Bronchial epithelial cell (primary cell): ENCODE measurements at places on chromosomes 4 and X.

GRCh38 chrX:151771726-151772125 lies 37.2 kb downstream of the CNGA2 start:
- DNase-seq: no peak

- DNase-seq: peak; percentile 45
These were observed 2691.0 kb downstream of the PCDH7 start for GRCh38 chr4:33411182-33411581.

DNA sequence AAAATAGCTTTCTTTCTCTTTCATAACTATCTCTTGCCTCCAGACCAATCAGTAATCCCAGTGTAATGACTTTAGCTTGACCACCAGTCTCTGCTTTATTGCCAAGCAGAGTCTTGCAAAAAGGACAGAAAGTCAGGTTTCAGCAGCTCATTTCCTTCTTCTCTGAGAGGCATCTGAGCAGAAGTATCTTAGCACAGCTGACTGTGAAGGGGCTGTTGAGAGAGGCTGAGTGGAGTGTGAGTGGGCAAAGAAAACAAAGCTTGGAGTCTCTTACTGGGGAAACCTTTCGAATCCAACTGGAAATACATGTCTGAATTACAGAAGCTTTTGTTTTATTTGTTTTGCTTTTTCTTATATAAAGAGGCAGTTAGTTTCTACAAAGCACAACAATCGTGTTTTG lies 170.3 kb upstream of the IGFBP7 start:
- DNase-seq: no peak

GRCh38 chr4:150501009-150501727 lies 80.8 kb upstream of the MAB21L2 start:
- peak; percentile 92 for DNase-seq

DNA sequence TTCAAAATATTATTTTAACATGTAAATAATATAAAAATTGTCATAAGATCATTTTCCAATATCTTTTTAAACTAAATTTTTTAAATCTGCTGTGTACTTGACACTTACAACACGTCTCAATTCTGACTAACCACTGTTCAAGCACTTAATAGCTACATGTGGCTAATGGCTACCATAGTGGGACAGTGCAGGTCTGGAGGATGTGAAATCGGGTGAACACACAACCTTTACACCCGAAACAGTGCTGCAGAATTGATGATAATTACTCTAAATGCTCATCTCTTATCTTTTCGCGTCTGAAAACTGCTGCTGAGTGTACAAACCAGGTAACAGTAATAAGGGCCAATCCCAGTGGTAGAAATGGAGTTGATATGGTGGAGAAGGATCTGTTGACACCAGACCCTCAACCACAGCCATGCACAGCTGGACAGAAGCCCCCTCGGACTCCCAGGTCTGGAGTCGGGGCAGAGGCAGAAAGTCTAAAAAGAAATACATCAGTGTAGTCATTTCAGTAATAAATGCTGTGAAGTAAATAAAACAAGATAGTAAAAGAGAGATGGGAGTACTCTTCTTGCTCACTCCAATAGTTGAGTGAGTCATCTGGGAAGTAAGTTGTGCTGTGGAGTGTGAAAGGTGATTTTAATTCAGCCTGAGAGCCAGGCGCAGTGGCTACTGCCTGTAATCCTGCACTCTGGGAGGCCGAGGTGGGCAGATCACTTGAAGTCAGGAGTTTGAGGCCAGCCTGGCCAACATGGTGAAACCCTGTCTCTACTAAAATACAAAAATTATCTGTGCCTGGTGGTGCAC lies 150.0 kb downstream of the CBR4 start:
- DNase-seq: no peak

DNA sequence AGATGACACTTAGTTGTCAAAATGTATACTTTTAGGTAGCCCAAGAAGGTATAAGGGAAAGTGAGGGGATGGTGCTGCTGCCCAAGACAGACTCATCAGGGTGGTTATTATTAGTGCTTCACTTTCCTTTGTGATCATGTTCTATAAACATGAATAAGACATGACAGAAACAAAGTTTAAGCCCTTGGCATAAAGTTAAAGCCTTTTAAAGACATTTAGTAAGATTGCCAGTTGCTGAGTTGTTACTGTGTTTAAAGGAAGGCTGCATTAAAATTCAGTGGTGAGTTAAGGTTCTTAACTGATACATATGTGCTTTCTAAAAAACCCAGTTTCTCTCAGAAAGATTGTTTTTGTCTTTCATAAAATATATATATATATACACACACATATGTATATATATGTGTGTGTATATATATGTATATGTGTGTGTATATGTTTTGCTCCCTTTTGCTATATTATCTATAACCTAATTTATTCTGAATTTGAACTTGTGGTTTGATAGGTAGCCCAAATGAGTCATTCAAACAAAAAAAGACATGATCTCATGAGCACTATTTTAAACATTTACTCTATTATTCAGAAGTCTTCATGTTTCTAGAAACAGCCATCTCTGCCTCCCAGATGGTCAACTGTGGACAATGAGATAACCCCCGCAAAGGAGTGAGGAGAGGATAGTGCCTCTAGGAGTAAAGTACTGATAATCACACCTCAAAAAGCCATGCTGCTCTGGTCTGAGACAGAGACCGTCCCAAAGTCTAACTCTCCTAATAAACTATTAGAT lies 98.1 kb upstream of the OTUD4 start:
- DNase-seq: peak; percentile 70

DNA sequence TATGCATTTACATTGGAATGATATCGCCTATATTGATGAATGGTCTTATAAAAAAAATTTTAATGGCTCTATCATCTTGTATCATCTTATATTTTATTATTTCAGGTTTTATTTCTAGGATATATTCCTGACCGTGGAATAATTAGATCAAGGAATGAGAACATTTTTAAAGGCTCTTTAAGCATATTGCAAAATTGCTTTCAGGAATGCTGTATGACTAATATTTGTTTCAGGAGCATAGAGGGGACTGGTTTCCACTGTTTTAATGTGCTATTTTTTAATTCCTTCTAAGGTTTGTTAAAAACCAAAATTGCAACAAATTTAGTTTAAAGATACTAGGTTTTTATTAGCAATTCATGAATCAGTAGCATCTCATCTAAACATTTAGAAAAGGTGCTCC lies 120.2 kb downstream of the BMPR1B start:
- peak; percentile 70 for DNase-seq

- DNase-seq: peak; percentile 38
These were observed 1.6 kb downstream of the KDM6A start for GRCh38 chrX:44874420-44875184.

- no peak for DNase-seq
These were observed 6.1 kb upstream of the CUL4B start for GRCh38 chrX:120566817-120567216.

DNA sequence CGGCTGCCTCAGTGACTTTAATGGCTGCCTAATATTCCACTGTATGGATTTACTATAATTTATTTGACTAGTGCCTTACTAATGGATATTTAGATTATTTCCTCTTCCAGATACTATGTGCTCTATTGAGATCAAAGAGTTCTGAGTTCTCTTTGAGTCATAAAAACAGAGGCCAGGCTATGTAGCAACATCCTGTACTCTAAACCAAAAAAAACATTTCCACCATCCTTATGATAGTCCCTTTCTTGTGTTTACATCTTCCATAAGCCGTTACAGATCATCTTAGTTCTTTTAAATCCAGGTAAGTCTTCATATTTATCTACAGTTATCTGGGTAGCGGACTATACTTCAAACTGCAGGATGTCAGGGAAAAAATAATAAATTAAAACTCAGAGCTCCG lies 56.6 kb upstream of the TMEM184C start:
- DNase-seq: peak; percentile 64

GRCh38 chrX:9233141-9233540 lies 199.2 kb upstream of the FAM9B start:
- DNase-seq: no peak

DNA sequence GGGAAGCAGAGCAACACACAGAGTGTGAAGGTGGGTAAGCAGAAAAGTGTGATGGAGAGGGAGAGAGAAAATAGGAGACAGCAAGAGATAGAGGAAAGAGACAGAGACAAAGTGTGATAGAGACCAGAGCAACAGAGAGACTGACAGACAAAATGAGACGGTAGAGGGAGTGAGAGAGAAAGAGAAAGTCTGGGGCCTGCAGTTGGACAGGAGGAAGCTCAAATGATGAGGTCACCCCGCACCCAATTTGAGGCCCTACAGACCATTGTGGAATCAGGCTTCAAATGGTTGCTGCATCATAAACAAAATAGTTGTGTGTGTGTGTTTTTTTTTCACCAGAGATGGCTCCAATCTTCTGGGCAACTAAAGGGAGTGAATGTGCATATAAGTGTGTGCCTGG lies 48.0 kb upstream of the ARHGAP36 start:
- DNase-seq: no peak

GRCh38 chr4:90926957-90927356 lies 799.8 kb downstream of the CCSER1 start:
- no peak for DNase-seq

- peak; percentile 7 for DNase-seq
These were observed 91.5 kb upstream of the PPARGC1A start for GRCh38 chr4:23981328-23981727.

- peak; percentile 82 for DNase-seq
These were observed 1587.9 kb upstream of the ADGRL3 start for GRCh38 chr4:59612235-59612634.

GRCh38 chr4:79385641-79386040 lies 22.4 kb downstream of the GK2 start:
- peak; percentile 13 for DNase-seq

DNA sequence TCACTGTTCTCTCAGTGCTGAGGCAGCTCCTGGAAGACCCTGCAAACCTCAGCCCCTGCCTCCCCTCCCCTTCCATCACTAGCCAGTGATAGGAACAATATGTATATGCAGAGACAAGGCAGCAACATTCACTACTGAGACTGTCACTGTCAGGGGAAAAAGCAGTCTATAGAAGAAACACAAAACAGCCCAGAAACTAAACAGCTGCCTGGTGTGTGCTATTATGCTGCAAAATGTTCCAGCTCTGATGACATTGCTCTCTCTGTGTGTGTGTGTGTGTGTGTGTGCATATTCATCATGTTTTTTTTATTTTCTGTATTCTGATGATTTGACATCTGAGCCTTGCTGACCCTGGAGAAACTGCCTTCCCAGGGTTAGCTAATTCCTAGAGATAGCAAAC lies 147.2 kb downstream of the SPATA18 start:
- DNase-seq: no peak

DNA sequence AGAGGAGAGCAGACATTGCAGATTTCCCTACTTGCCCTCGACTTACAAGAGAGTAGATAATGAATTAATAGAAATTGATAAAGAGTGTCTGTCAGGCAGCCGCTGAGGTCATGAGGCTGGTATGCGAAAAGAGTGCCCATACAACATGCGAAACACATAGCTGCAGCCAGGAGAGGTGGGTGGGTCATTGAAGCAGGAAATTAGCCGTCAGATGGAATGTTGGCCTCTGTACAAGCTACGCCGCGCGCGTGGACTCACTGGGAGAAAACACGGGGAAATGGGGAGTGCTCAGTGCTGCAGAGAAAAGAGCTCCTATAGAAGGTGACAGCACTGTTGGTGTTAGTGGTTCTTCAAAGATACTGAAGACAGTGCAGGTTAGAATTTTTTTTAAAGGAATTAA lies 125.1 kb downstream of the RAPGEF2 start:
- peak; percentile 87 for DNase-seq

- DNase-seq: no peak
These were observed 1.7 kb upstream of the MTM1 start for GRCh38 chrX:150566734-150567182.

DNA sequence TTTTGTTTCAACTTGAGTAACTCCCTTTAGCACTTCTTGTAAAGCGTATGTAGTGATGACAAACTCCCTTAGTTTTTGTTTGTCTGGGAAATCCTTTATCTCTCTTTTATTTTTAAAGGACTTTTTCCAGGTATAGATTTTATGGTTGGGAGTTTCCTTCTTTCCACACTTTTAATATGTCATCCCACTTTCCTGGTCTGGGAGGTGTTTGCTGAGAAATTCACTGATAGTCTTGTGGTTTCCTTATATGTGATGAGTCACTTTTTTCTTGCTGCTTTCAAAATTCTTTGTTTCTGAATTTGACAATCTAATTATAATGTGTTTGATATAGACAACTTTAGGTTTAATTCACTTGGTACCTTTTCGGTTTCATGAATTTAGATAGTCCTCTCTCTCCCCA lies 353.9 kb downstream of the GPAT3 start:
- peak; percentile 84 for DNase-seq

DNA sequence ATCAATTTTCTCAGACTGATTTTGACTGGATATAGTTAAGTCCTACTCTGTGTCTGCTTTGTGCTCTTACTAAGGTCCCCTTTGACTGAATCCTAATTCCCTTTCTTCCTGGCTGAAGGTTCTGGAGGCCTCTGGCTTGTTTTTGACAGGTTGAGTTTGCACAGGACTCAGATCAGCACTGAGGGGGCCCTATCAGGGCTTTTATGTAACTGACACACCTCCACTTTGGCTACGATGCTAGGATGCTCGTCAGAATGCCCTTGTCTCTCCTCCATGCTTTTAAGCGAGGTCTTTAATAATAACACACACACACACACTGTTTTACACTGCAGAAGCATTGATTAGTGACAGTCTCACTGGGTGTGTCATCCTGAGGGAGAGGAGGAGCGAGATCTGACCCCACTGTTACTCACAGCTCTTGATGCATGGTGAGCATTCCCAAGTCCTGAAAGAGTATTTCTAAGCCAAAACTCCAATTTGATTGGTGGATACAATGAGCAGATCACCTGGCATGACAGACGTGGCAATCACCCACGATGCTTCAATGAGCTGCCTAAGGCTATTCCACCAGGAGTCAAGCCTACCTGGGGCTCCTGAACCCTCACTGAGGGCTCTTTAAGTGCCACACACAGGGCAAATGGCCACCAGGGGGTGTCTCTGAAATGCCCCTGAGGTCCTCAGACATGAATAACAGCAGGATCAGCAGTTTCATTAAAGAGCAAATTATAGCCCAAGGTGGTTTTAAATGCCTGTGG lies 130.4 kb upstream of the CPEB2 start:
- DNase-seq: peak; percentile 89

DNA sequence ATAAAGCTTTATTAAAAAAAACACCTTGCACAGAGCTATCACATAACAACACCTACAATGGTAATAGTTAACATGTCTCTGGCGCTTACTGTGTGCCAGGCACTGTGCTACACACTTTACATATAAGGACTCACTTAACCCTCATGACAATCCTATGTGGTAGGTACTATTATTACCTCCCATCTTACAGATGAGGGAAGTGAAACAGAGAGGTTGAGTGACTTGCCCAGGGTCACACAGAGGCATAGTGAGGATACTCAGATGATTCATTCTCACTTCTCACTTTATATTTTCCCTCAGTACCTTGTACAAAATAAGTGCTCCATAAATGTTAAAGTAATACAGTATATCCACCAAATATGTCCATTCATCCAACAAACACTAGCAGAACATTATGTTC lies 43.4 kb upstream of the IQSEC2 start:
- no peak for DNase-seq

- peak; percentile 42 for DNase-seq
These were observed 109.1 kb downstream of the PHEX start for GRCh38 chrX:22141047-22141730.

- peak; percentile 50 for DNase-seq
These were observed 21.7 kb upstream of the CXCL8 start for GRCh38 chr4:73718375-73719373.

GRCh38 chr4:14404730-14405129 lies 597.6 kb upstream of the CPEB2 start:
- DNase-seq: no peak

GRCh38 chrX:45715748-45716147 lies 515.1 kb upstream of the DIPK2B start:
- DNase-seq: no peak
